A673 (cell line): ENCODE measurements at places on chromosomes 3 and 15. TPM values are rescaled to one million over a fixed set of nuclear protein-coding genes. Genes with fewer than 3 reads are reported as not detected.
A peak's percentile ranks its signal among the peaks of the same experiment; 100 is the strongest.

- no peaks in the 10 kb centered on the region for H3K4me1 ChIP-seq
- H3K36me3 ChIP-seq: no peaks in the 10 kb centered on the region
- peaks cover 4% of the 10 kb centered on the region for H3K27me3 ChIP-seq
These were observed 22.8 kb downstream of the HGD start for GRCh38 chr3:120659285-120659684.

DNA sequence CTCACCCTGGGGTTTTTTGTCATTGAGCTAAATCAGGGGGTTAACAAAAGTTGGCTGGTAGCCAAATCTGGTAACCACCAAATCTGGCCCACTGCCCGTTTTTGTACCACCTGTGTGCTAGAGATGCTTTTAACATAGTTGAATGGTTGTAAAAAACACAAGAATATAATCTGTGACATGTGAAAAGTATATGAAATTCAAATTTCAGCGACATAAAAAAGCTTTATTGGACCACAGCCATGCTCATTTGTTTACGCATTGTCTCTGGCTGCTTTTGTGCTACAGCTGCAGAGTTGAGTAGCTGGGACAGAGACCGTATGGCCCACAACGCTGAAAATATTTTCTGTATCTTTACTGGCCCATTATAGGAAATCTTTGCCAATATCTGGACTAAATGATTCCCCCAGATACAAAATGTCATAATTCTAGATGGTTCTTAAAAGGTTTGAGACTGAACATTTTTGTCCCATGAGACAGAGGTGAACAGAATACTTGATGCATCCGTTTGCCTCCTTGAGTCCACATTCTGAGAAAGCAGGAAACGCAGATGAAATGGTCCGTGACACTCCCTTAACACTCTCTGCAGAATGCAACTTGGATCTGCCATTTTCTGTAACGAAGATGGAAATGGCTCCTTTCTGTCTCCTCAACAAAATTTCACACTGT, 120.9 kb upstream of the PDZRN3 start:
- DNase-seq: no peak
- no peak overlapping the region for H3K27ac ChIP-seq
- no peak overlapping the region for H3K4me3 ChIP-seq

DNA sequence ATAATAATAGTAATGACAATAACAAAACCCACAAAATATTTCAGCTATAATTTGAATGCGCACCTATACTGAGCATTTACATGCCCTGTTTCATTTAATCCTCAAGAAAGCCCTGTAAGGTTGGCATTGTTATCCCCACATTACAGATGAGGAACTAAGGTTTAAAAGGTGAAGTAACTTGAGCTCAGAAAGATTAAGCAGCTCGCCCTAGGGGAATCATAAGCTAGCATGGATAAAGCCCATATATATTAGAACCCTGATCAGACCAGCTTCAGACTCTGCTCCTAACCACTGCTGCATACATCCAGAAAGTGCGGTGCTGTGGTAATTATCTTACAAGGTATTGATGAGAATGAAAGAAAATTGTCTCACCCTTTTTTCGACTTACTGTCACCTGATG, 141.1 kb upstream of the CGNL1 start:
- H3K4me1 ChIP-seq: peaks cover 73% of the 10 kb centered on the region
- H3K36me3 ChIP-seq: peaks cover 47% of the 10 kb centered on the region
- no peaks in the 10 kb centered on the region for H3K27me3 ChIP-seq
- DNase-seq: no peak

- H3K4me3 ChIP-seq: no peak overlapping the region
- no peak for DNase-seq
- no peak overlapping the region for H3K27ac ChIP-seq
- no peaks in the 10 kb centered on the region for H3K36me3 ChIP-seq
- no peaks in the 10 kb centered on the region for H3K27me3 ChIP-seq
These were observed 135.4 kb downstream of the KLF13 start for GRCh38 chr15:31461911-31462480.

DNA sequence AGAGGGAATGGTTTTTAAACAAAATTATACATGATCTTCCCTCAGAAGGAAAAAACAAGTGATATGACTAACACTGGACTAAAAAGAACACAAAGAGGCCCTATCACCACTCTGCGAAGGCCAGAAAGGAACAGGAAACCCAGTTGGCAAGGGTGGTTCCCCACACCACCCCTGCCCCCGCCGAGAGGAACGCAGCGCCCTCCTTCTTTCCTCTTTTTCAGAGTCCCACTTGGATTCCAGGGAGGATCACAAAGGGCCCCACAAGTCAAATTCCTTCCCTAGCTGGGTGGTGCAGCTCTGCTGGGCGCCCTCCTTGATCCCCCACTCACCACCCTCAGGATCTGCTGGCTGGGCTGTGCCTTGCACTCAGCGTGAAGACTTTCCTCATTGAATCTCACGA, 29.8 kb downstream of the PLA1A start:
- H3K27ac ChIP-seq: no peak overlapping the region
- DNase-seq: no peak
- no peaks in the 10 kb centered on the region for H3K27me3 ChIP-seq
- peaks cover 5% of the 10 kb centered on the region for H3K4me1 ChIP-seq

DNA sequence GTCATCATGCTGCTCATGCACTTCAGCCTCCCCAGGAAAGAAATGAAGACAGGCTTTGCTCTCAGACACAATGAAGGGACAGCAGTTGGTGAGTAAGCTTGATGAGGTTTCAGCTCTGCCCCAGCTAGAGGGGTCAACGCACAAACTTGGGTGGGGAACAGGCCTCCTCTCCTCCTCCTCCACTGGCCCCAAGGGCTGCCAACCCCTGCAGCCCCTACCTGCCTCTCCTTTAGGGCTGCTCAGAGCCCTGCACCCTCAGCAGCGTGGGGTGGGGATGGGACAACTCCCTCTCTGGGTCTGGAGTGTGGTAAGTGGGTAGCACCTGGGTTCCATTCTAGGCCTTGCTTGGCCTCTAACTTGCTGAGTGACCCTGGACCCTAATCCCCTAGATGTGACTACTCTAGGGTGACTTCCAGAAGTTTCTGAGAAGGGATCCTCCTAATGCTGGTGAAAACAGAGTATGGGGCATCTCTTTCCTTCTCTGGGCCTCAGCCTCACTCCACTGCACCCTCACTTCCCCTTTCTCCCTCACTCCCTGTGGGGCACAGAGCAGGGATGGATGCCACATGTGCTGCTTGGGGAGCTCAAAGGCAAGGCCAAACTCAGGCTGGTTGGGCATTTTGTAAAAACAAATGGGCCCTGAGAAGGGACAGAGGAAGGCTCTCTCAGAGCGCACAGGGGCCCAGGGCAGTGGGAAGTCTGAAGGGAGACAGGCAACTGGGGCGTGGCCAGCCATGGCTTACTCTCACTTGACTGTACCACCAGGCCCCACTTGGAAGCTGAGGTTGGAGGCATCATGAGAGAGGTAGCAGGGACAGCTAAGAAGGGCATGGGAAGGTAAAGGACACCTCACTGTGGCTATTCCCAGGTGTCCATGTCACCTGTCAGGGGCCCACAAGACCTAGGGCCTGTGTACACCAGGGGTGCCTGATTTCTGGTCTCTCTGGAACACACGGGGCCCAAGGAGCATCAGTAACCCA, 64.0 kb downstream of the SYNM start:
- H3K27ac ChIP-seq: no peak overlapping the region
- no peak overlapping the region for H3K4me3 ChIP-seq
- no peaks in the 10 kb centered on the region for H3K4me1 ChIP-seq
- no peak for DNase-seq

DNA sequence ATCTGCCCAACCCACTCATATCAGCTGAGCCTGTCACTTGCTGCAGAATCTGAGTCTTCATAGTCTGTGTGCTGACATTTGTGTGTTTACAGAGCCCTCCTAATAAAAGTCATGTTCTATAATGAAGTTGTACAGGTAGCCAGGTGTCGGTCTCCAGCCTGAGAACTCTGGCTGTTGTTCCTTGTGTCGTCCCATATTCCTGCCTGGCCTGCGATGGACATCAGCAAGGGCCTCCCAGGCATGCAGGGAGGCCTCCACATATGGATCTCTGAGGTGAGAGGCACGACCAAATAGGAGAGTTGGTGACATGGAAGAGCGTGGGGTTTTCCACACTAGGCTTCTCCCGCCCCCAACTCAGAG, 2.9 kb downstream of the VILL start:
- no peaks in the 10 kb centered on the region for H3K27me3 ChIP-seq
- peak overlapping the region; percentile 57 for H3K4me3 ChIP-seq
- peaks cover 2% of the 10 kb centered on the region for H3K4me1 ChIP-seq
- H3K27ac ChIP-seq: peak overlapping the region; percentile 54

- H3K27ac ChIP-seq: no peak overlapping the region
- no peak overlapping the region for H3K4me3 ChIP-seq
- no peak for DNase-seq
- H3K27me3 ChIP-seq: peaks cover 16% of the 10 kb centered on the region
These were observed 170.9 kb upstream of the THBS1 start for GRCh38 chr15:39409876-39410530.

GRCh38 chr3:166829896-166830295, 550.2 kb downstream of the ZBBX start:
- DNase-seq: no peak
- no peak overlapping the region for H3K27ac ChIP-seq
- no peak overlapping the region for H3K4me3 ChIP-seq
- H3K36me3 ChIP-seq: no peaks in the 10 kb centered on the region
- no peaks in the 10 kb centered on the region for H3K27me3 ChIP-seq

GRCh38 chr15:66603301-66604179, 37.7 kb upstream of the LCTL start:
- no peaks in the 10 kb centered on the region for H3K27me3 ChIP-seq
- no peak overlapping the region for H3K27ac ChIP-seq
- H3K4me1 ChIP-seq: no peaks in the 10 kb centered on the region
- peak; percentile 84 for DNase-seq
- H3K36me3 ChIP-seq: no peaks in the 10 kb centered on the region

DNA sequence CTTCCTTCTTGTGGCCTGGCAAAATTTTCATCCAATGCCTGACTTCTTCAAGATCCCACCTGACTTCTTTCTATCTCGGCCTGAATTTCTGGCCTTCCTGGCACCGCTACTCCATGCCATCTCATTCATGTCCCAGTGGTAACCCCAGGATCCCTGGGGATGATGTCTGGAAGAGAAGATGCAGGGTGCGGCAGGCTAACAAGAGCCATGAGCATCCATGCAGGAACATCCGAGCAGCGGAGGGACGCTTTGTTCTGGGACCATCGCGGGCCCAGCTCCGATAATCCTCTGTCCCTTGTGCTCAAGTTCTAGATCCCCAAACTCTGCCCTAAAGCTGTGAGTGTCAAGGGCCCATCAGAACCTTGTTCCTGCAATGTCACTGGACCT, 10.9 kb downstream of the MYL3 start:
- no peaks in the 10 kb centered on the region for H3K36me3 ChIP-seq
- H3K27ac ChIP-seq: no peak overlapping the region
- DNase-seq: no peak
- H3K4me1 ChIP-seq: no peaks in the 10 kb centered on the region

DNA sequence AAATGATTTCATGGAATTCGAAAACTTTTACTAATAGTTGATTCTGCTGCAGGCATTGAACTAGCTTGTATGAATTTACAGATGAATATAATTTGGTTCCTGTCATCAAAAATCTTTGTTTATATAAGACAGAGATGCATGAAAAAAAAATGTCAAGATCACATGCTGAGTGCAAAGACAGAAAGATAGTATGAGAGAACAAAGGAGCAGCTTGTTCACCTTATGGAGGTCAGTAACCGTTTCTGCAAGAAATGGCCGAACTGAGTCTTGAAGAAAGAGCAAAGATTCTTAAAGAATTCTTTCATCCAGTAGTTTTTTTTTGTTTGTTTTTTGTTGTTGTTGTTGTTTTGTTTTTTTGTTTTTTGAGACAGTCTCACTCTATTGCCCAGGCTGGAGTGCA, 450.6 kb downstream of the TUSC7 start:
- no peaks in the 10 kb centered on the region for H3K27me3 ChIP-seq
- no peaks in the 10 kb centered on the region for H3K4me1 ChIP-seq
- no peak for DNase-seq
- no peak overlapping the region for H3K4me3 ChIP-seq

DNA sequence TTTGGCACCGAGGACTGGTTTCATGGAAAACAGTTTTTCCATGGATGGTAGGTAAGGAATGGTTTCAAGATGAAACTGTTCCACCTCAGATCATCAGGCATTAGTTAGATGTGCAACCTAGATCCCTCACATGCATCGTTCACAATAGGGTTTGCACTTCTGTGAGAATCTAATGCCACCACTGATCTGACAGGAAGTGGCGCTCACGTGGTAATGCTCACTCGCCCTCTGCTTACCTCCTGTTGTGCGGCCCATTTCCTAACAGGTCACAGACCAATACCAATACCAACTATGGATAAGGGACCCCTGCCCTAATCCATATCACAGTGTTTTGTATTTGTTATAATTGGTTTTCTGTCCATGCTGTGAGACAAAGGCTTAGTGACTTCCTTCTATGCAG, 58.9 kb downstream of the SLMAP start:
- H3K27ac ChIP-seq: no peak overlapping the region
- H3K4me3 ChIP-seq: no peak overlapping the region
- no peak for DNase-seq

GRCh38 chr3:186605078-186605477, 7.8 kb upstream of the AHSG start:
- H3K27me3 ChIP-seq: no peaks in the 10 kb centered on the region
- no peak for DNase-seq
- H3K36me3 ChIP-seq: no peaks in the 10 kb centered on the region
- H3K27ac ChIP-seq: no peak overlapping the region
- no peak overlapping the region for H3K4me3 ChIP-seq

- H3K4me1 ChIP-seq: peaks cover 38% of the 10 kb centered on the region
- no peak overlapping the region for H3K4me3 ChIP-seq
- H3K27ac ChIP-seq: no peak overlapping the region
- no peak for DNase-seq
- H3K27me3 ChIP-seq: no peaks in the 10 kb centered on the region
These were observed 174.4 kb upstream of the LINGO1 start for GRCh38 chr15:77807115-77807514.

DNA sequence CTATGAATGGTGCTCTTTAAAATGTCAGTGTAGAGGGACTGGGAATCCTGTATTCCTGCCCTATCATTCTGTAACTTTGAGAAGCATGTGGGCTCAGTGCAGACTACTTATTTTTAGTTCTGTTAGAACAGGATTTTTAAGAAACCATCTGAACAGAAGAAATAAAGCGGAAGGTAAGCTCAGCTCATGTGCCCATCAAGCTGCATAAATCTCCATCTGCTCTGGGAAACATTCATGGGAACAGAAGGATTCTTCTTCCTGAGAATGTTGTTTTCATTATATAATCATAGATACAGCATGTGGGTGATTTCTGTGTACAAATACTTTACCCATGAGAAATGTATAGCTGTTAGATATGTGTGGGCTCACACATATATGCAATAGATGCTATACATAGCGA, 69.9 kb downstream of the SIDT1 start:
- no peak overlapping the region for H3K4me3 ChIP-seq
- H3K36me3 ChIP-seq: no peaks in the 10 kb centered on the region
- H3K4me1 ChIP-seq: no peaks in the 10 kb centered on the region
- no peaks in the 10 kb centered on the region for H3K27me3 ChIP-seq
- DNase-seq: no peak

GRCh38 chr3:105032541-105032940, 334.2 kb upstream of the ALCAM start:
- DNase-seq: no peak
- no peaks in the 10 kb centered on the region for H3K36me3 ChIP-seq
- H3K27ac ChIP-seq: no peak overlapping the region
- H3K4me3 ChIP-seq: no peak overlapping the region

The SPSB4 gene
- 0.39 and 0.66 TPM in 2 replicates for total RNA-seq

The GOLGA8Q gene
- total RNA-seq: 0.56 and 1.8 TPM in 2 replicates

The CATSPER2 gene
- total RNA-seq: 2.2 and 2.9 TPM in 2 replicates

The DLL4 gene
- total RNA-seq: 0.11 and 0.15 TPM in 2 replicates

The BTBD1 gene
- total RNA-seq: 56.7 and 58.3 TPM in 2 replicates

The WDR73 gene
- 42.4 and 43.6 TPM in 2 replicates for total RNA-seq

The CYP19A1 gene
- 0.42 and 0.80 TPM in 2 replicates for total RNA-seq

The CADM2 gene
- total RNA-seq: 3.7 and 5.3 TPM in 2 replicates

The MB21D2 gene
- 6.1 and 8.1 TPM in 2 replicates for total RNA-seq

The KLF15 gene
- total RNA-seq: 32.1 and 32.6 TPM in 2 replicates

The GASK1A gene
- total RNA-seq: 1.4 and 1.9 TPM in 2 replicates
